CD4-positive, alpha-beta T cell treated with Interleukin-4 for 1 hour (primary cell): ENCODE measurements at places on chromosomes 6 and 20.

- DNase-seq = no peak
These were observed 10.9 kb downstream of the DUSP15 start for GRCh38 chr20:31859266-31859997.

GRCh38 chr6:88369262-88369661 is 203.1 kb upstream of the CNR1 start:
- DNase-seq = no peak

- peak; percentile 29 for DNase-seq
These were observed 631 bp downstream of the PLCB1 start for GRCh38 chr20:8132484-8133309.

DNA sequence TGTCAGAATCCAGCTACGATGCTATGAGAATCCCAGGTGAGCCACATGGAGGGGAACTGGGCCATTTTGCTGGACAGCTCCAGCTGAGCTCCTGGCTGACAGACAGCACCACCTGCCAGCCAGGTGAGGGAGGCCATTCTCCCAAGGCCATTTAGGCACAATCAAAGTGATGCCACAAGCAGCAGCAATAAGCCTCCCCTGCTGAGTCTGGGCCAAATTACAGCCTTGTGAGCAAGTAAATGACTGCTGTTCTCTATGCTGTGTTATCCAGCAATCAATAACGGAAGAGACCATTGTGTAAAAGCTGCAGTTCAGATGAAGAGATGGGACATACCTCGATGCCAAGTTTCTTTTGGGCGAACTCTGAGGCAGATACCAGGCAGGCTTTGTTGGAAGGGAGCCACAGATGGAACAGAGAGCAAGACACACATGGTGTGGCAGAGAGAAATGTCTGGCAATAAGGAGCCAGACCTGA is 14.0 kb upstream of the SCGN start:
- DNase-seq = no peak

- no peak for DNase-seq
These were observed 35.2 kb downstream of the KIAA1755 start for GRCh38 chr20:38225240-38225899.

GRCh38 chr6:111824608-111825337 is 48.5 kb downstream of the FYN start:
- DNase-seq = no peak

DNA sequence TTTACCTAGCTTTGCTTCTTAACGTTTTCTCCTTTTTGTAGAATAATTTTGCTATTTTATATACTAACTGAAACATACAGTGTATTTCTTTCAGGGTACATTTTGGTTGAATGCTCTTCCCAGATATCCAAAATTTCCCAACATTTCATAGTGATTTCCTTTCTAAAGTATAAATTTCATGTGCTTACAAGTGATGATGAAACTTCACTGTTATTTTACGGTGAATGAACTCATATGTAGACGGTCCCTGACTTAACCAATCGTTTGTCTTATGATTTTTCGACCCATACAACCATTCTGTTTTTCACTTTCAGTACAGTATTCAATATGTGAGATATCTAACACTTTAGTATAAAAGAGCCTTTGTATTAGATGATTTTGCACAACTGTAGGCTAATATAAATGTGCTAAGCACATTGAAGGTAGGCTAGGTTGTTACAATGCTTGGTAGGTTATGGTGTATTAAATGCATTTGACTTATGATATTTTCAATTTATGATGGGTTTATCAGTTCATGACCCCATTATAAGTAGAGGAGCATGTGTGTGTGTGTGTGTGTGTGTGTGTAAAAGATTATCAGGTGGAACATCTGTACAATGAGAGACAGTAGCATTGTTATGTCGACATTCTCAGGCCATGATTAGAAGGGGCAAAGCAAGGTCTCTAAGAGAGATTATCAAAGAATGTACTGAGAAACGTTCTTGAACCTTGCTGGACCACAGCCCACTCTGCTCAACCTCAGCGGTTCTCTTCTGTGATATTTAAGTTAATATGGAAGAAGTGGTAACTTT is 20.9 kb downstream of the HIVEP1 start:
- no peak for DNase-seq

GRCh38 chr6:150001295-150002008 is 23.9 kb downstream of the RAET1L start:
- DNase-seq = no peak

DNA sequence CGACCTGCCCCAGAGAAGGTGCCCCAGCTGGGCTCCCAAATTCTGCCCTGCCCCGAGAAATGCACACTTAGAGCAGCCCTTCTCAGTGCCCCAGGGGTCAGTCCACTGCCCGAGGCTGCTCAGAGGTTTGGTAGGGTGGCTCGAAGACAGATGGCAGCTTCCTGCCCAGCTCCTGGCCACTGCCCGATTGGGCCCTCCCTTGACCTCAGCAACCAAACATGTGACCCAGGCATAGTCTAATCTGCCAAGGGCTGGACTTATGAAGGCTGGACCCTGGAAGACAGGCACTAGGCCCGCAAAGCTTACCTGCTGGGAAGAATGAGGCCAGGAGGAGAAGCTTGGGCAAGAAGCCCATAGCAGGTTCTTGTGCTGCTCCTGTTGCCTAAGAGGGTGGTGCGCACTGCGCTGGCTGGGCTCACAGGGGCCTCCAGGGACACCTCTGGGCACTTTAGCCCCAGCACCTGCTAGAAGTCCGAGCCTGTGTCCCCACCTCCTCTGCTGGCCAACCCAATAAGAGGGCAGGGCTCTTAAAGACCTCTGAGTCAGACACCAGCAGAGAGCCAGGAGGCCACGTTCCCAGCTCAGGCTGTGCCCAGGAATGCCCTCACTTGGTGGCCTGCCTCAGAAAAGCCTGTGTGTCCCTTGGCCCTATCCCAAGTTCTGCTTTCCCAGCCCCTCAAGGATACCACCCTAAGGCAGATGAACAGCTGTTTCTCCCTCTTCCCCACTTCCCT is 5.5 kb downstream of the SIGLEC1 start:
- DNase-seq = no peak

DNA sequence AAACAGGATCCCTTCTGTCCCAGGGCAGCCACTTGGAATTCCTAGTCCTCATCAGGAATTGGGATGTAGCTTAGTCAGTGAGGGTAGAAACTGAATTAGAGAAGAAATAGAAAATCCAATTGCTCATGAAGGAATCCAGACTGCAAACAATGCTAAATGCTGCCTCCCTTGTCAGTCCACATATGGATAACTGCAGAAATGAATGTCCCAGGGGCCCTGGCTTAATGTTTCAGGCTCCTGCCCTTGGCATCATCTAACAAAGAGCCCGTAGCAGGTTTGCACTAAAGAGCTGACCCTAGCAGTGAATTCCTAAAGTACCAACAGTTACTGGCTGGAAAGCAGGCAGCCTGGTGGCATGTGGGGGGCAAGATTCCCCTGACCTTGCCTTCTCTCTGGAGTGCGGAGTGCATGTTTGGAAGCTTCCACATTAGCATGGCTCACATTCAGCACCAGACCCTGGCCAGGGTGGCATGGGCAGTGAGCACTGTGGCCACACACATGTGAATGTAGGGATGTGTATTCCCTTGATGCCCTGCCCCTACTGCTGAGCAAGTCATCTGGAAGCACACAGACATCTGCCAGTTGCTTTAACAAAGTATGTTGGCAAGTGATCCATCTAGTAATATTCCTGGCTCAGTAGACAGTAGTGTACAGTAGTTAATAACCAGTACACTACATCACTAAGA is 394.5 kb downstream of the CDC5L start:
- DNase-seq = no peak

- DNase-seq = peak; percentile 82
These were observed 16.1 kb downstream of the ZSCAN12 start for GRCh38 chr6:28383235-28384142.

DNA sequence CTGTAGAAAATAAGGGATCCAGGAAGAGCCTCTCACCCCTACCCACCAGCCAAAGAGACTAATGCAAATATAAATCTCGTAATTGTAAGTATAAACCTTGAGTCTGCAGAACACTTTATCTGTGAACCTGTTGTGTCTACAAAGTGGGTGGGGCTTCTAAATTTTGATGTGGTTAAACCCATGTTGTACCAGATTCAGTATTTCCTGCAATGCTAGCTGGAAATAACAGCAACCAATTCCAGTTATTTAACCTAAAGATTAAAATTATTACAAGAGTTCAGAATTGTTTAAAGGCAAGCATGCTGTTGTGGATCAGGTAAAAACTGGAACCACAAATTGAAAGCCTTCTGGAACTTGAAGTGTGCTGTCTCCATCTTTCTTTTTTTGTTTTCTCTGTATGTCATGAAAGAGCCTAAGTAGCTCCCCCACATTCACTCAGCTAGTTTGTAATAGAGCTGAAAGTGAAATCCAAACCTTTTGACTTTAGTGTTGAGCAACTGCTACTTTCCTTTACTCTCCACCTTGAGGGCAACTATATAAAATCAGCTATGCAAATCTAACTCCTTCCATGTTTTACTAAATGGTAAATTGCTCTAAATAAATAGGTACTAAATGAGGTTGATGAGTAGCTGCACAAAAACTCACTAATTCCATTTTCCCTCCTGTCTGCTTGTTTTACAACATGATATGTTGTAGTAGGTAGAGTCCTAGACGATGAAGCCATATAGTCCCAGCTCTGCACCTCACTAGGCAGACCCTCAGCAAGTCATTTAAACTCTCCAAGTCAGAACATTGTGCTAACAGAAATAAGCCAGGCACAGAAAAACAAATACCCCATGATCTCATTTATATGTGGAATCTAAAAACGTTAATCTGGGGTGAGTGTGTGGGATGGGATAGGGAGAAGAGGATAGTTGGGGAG is 17.9 kb upstream of the THEMIS start:
- no peak for DNase-seq

DNA sequence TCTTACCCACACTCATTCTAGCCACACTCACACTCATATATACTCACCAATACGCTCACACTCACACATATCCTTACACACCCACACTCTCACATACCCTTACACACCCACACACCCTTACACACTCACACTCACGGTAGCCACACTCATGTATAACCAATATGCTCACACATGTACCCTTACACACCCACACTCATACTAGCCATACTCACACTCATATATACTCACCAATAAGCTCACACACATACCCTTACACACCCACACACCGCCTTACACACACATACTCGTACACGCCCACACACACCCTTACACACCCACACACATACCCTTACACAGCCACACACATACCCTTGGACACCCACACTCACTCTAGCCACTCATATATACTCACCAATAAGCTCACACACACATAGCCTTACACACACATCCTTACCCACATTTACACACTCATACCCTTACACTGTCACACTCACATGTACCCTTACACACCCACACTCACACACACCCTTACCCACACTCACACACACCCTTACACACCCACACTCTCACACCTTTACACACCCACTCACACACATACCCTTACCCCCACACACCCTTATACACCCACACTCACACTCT is 192.5 kb upstream of the SNX9 start:
- no peak for DNase-seq

- DNase-seq = no peak
These were observed 38.9 kb upstream of the POLR1H start for GRCh38 chr6:30022189-30022588.

DNA sequence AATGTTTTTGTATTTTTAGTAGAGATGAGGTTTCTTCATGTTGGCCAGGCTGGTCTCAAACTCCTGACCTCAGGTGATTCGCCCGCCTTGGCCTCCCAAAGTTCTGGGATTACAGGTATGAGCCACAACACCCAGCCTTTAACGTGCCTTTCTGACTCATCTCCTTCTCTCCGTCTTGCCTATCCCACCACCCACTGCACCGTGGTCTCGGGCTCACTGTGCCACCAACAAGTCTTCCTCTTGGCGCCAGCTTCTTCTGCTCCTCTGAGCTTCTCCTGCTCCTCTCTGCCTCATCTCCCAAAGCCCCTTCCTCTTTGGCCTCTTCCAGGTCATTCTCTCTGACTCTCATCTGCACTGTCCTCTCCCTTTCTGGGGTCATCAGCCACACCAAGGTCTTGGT is 41.0 kb downstream of the TMEM242 start:
- no peak for DNase-seq

- no peak for DNase-seq
These were observed 140.5 kb downstream of the EYA2 start for GRCh38 chr20:47035026-47035590.

GRCh38 chr6:111032484-111033140 is 50.8 kb downstream of the RPF2 start:
- no peak for DNase-seq
